ENCODE measurements at places on chromosomes 6 and 20.

- DNase-seq = no peak
Measured at GRCh38 chr20:8722277-8722928, 346.5 kb upstream of the PLCB4 start.

- no peak for DNase-seq
Measured at GRCh38 chr20:50274570-50275430, 84.2 kb downstream of the CEBPB start.

DNA sequence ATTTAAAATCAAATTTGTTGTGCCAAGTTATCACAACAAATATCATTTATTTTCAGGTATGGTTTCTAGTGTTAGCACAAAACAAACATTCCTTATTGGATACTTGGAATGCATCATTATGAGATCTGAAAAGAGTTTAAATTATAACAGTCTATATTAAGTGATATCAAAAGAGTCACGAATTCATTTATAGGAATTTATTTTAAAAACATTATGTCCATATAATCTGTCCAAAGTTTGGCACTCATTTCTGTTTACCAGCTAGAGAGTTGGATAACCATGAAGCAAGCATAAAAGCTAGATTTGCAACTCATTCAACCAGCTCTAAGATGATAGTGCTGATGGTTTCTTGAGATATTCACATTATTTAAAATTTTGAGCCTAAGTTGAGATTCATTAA, 453.2 kb downstream of the DOK5 start:
- DNase-seq = no peak

GRCh38 chr6:11963756-11964500, 48.2 kb upstream of the HIVEP1 start:
- DNase-seq = no peak

- peak; percentile 23 for DNase-seq
Measured at GRCh38 chr20:433300-433975, 25.3 kb downstream of the RBCK1 start.

DNA sequence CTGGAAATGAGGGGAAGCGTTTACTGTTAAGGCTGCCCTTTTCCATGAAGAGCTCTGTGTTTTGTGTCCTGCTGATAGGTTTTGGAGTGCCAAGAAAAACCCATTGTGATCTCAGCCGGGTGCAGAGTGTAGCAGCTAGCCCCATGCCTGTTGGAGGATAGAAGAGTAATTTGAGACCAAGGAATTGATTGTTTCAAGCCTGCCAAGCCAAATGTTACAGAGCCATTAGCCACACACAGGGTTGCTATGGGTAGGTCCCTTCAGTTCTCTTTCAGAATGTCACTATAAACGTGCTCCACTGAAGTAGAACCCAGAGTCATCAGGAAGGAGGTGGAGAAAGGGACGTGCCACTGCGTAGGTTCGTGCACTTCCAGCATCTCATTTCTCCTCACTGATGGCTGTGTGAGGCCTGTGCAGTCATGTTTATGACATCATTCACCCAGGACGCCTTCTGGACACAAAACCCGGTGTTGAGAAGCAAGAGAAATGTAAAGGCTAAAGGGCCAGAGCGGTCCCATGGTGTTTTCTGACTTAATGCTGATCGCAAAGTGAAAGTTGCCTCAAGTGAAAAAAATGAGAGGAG, 6.6 kb downstream of the GMPR start:
- no peak for DNase-seq

GRCh38 chr6:76381612-76382011, 309.1 kb upstream of the IMPG1 start:
- DNase-seq = no peak

- no peak for DNase-seq
Measured at GRCh38 chr6:35209081-35209480, 4.7 kb upstream of the SCUBE3 start.

- no peak for DNase-seq
Measured at GRCh38 chr6:48048451-48049146, 62.4 kb downstream of the PTCHD4 start.

GRCh38 chr20:23156842-23157423, 70.8 kb upstream of the CD93 start:
- no peak for DNase-seq

DNA sequence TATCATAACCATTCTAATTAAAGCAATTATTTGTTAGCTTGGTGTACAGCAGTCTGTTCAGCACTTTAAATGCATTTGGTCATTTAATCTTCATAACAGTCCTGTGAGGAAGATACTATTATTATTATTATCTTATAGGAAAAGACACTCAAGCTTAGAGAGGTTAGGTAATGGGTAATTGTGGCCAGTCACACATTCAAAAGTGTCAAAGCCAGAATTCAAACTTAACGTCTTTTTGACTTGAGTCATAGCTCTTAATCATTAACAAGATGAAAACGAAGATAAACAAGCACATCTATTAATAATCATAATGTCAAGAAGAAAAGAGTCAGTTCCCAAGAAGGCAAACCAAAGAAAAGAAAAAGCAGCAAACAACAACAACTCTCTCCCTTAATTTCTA, 251.0 kb downstream of the SYNE1 start:
- no peak for DNase-seq

DNA sequence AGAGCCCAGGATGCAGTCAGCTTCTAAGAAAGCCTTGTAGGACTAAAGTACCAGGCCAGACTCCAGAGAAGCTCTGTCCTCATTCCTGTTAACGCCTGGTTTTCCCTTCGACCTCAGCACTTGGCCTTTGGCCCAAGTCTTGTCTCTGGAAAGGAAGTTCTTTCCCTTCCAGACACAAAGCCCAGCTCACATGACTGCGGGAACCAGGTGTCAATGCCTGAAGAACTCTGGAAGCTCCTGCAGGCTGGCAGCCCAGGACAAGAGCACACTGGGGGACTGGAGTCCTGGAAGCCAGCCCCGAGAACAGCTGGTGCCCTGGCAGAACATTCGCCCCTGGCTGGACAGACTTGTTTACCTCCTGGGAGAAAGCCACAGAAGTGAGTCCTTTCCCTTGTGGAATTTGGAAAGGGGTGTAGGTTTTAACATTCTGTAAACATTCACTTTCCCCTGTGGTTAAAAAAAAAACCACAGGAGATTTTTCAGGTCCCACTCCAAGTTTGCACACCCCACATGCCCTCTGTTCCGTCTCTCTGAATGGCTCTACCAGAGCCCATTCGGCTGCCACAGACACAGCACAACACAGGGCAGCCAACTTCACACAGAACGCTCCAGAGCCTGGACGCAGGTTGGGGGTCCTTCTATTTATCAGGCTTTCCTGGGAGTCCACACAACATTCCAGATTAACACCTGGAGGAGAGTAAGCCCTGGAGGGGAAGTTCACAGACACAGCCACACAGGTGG, 18.1 kb downstream of the ACSS1 start:
- no peak for DNase-seq

All from stimulated activated CD4-positive, alpha-beta T cell treated with anti-CD3 and anti-CD28 coated beads, Interleukin-1b, Interleukin-23, amount 100 ng/mL, for 1 hour (primary cell).